Activated CD4-positive, CD25-positive, alpha-beta regulatory T cell (primary cell): ENCODE measurements at places on chromosomes 7 and 10.
A peak's percentile ranks its signal among the peaks of the same experiment; 100 is the strongest.

GRCh38 chr7:125491137-125491536 is 561.5 kb upstream of the POT1 start:
- no peak for DNase-seq

- no peak for DNase-seq
Observed at GRCh38 chr7:20279979-20280378, 50.7 kb upstream of the ITGB8 start.

DNA sequence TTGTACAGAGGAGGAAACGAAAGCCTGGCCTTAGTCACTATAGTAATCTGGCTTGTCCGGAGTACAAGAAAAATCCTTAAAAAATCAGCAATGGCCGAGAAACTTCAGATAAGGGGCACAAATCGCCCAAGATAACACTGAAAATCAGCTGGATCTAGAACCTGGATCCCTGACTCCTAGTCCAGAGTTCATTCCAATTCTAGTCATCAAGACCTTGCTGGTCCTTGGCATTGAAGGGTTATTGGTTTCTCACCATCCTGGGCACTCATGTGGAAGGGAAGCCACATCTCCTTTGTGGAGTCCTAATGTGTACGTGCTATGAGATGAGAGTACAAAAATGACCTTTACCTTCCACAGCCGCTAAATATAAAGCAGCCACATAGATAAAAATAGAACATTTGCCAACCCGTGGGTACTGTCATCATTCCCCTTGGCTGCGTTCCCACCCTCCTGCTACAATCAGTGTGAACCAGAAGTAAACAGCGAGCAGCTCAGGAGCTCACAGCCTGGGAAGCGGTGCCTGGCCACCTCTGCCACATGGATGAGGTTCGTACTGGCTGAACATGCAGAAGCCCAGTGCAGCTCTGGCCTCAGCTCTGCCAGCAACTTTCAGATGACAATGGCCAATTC is 116.0 kb upstream of the PDLIM1 start:
- no peak for DNase-seq

DNA sequence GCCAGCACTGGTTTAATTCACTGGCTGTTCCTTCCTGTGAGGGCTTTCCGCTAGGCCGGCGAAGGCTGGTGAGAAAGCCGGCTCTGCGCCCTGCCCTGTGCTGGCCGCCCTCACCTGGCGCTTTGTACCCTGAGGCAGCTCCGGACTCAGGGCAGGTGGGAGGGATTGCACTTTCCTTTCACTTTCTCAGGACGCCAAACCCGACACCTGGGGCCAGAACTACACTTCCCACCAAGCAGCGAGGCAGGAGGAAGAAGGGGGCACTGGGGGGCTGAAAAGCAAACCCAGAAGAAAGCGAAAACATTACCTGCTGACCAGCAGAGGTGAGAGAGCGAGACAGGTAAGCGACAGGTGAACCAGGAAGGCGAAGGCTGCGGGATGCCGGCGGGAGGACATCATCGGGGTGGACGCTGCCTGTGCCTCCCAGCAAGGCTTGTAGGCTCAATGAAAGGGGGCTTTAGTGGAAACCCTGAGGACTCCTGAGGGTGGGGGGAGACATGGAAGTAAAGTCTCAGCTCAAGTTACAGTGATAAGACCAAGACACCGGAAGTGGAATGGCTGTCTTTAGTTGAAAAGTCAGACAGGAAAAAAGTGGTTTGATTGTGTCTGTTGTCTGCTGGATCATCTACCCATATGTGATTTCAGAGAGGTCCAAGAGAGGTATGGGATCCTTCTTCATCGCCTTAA is at the start of gene RAB19:
Gene RAB19 (plus strand): TSS at position 181 of the 687 bp plus-strand sequence. CDS start 3,589 bp downstream, outside the sequence.
- DNase-seq: peak; percentile 14

GRCh38 chr7:150895809-150896208 is 43.5 kb downstream of the AOC1 start:
- no peak for DNase-seq

GRCh38 chr10:4652111-4653010 is 173.6 kb upstream of the AKR1E2 start:
- no peak for DNase-seq

DNA sequence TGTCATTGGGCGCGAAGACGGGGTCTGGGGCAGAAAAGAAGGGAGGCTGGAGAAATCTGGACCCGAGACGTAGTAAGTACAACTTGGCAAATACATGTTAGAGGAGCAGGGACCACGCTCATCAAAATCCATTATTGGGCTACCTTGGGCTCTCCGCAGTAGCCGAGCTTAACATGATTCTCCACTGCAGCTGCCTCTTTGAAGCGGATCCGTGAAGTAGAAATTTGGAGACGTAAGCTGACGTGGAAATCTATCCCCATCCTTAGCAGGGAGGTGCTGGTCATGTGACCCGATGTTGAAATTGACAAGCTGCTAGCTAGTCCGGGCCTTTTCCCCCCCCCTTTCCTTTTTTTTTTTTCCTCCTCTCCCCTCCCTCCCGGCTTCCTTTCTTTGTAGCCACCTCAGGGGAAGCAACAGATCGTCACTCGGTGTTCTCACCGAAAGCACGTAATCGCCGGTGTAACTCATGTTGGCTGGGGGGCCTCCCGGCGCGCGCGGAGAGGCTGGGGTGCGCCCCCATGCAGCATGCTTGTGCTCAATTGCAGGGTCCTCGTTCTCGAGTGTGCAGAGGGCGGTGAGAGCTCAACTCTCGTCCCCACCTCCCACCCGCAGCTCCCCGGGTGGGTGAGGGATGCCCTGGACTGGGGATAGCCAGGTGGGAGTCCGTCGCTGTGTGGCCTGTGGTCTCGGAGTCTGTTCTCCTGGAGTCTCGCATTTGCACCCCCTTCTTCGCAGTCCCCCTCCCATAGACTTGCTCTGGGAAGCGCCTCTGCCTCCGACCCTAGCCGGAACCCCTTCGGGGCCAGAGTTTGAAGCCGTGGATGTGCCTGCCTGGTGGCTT is at the start of gene HOXA11:
Gene HOXA11 (minus strand): TSS at position 220 of the 841 bp plus-strand sequence. CDS start 88 bp downstream, at position 132.
- DNase-seq: no peak

- no peak for DNase-seq
Observed at GRCh38 chr7:151825721-151826120, 51.2 kb downstream of the PRKAG2 start.

DNA sequence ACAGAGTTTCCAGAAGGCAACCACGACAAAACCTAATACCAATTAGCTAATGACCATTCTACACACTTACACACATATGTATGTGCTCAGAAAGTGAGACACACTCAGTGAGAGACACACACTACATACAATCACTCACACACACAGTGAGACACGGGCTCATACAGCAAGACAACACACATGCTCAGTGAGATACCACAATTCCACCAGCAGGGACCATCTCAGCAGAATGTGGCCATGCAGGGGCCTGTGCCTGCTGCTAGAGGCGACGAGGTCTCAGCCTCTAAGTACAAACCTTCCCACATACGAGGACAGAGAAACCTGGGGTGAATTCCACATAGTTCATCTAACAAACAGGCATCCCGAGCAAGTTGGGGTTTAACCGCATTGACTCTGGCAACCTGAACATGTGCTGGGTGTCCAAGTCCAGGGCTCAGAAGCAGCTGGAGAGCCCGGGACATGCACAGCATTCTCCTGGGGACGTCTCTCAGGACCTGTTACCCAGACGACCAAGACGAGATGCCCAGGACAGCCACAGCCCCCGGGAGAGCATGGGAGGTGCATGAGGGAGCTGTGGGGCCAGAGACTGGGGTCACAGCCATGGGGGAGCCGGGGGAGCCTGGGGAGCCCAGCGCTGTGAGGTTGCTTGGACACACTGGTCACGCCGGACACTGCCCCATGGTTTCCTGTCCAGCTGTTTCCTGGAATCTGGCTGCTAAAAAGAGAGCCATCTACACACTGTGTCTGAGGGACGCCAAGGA is 523.6 kb downstream of the PTPRN2 start:
- no peak for DNase-seq

GRCh38 chr10:45379891-45380540 is 6.0 kb downstream of the ALOX5 start:
- no peak for DNase-seq

- DNase-seq: no peak
Observed at GRCh38 chr10:77857272-77857671, 69.3 kb downstream of the DLG5 start.

- no peak for DNase-seq
Observed at GRCh38 chr10:44398747-44399658, 14.1 kb upstream of the CXCL12 start.

- no peak for DNase-seq
Observed at GRCh38 chr10:68280758-68281157, 48.8 kb upstream of the ATOH7 start.

GRCh38 chr7:27046854-27047549 is 48.8 kb downstream of the HOXA1 start:
- no peak for DNase-seq

- no peak for DNase-seq
Observed at GRCh38 chr7:96300502-96300901, 21.4 kb downstream of the SLC25A13 start.

DNA sequence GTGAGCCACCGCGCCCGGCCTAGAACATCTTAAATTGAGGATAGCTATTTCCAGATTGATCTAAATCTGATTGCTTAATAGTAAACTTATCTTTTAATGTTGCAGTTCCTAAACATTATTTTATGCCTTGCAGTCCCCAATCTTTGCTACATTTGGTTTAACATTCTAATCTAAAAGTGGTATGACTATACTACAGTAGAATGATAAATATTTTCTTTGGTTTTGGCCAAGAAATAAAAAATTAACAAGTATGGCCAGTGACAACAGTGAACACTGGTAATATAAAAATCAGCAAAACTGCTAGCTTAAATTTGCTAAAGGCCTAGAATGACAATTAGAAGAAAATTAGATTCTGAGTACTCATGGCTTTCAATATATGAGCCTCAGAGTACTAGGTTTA is 73.5 kb downstream of the CDK6 start:
- no peak for DNase-seq

GRCh38 chr10:119759832-119760231 is 34.0 kb downstream of the INPP5F start:
- no peak for DNase-seq

- DNase-seq: no peak
Observed at GRCh38 chr7:22666732-22667131, 60.3 kb upstream of the IL6 start.

- DNase-seq: no peak
Observed at GRCh38 chr10:31582365-31583052, 263.5 kb downstream of the ZEB1 start.

- DNase-seq: no peak
Observed at GRCh38 chr7:154503962-154504550, 451.9 kb downstream of the DPP6 start.

- no peak for DNase-seq
Observed at GRCh38 chr7:69448071-69448470, 150.2 kb upstream of the AUTS2 start.

DNA sequence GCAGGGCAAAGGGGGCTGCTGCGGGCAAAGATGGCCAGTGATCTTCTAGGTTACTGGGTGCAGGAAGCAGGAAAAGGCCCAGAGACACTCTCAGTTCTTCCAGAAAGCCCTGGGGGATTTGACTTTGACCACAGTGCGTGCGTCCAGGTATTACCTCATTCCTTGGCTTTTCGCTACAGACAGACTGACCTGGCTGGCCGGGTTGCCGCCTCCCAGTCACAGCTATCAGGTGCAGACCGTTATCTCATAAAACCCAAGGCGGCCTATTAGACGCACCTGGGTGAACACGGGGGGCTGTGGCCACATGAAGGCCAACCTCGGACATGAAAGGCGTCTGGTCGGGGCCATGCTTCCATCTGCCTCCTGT is 80.3 kb downstream of the FOXL3 start:
- no peak for DNase-seq

- DNase-seq: no peak
Observed at GRCh38 chr10:130236711-130237110, 100.5 kb downstream of the GLRX3 start.

DNA sequence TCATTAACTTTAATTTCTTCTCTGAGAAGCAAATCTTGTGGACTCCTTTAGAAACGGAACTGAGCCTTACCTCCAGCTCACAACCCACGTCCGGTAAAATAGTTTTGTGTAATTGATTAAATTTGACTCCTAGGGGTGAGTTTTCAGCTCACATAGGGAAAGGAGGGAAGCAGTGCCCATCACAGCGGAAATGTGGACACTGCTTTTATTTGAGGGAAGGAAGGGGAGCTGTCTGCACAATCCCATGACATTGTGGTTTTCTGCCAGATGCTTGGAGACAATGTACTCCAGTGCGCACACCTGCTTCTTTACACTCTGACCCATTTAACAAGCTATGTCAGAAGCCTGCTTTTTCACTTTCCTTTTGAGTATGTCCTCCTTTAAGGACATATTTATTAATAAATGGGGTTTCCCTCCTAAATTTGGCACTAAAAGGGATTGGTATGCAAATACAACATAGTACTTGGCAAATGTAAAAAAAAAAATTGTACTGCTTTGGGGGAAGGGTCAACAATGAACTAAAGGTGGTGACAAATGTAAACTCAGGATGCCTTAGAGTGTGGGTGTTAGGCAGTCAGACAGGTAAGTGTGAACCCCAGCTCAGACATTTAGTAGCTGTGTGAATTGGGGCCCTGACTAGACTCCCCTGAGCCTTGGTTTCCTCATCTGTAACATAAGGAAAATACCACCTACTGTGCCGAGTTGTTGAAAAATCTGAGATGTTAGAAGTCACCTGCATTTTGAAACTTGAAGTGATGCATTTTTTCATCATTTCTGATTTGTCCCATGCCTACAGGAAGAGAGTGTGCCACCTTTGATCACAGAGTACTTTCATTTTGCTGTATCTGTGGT is 90.2 kb upstream of the KLF6 start:
- DNase-seq: no peak

DNA sequence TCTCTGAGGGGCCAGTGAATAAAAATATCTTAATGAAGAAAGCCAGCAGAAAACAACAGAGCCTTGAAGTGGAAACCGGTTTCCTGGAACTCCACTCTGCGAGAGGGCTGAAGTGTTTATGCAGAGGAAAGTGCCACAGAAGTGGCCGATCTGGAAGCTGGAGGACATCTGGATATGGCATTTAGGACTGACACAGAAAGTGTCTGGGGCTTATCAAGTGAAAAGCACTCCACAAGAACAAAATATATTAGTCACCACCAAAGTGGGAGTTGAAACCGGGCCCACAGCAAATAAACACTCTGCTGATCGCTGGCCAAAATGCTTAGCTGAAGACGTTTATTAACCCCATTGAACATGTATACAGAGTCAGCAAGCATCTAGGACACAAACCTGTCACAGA is 7.8 kb downstream of the NOD1 start:
- DNase-seq: no peak

DNA sequence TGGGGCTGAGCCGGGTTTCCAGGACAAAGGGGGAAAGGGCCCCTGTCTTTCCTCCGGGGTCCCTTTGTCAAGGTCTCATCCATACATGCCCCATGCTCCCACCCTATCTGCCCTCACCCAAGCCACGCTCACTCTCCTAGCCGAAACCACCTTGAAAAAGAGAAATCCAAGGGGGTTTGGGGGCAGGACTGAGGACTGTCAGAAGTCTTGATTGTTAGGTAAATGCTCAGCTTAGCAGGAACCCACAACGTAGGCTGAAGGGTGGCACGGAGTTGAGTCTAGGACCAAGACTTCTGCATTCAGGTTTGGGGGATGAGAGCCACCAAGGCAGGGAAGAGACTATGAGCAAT is 719 bp upstream of the PGAM2 start:
- DNase-seq: no peak

GRCh38 chr10:96344178-96344577 is 14.6 kb downstream of the OPALIN start:
- DNase-seq: no peak
